ENCODE measurements at places on chromosomes 5 and 9. TPM values are rescaled to one million over a fixed set of nuclear protein-coding genes. Genes with fewer than 3 reads are reported as not detected.

Gene GABRA6
- total RNA-seq, result not detected

- DNase-seq, result no peak
Observed at GRCh38 chr5:68352166-68352565, 136.6 kb downstream of the PIK3R1 start.

- DNase-seq, result no peak
Observed at GRCh38 chr9:110298043-110298605, 39.5 kb downstream of the TXNDC8 start.

DNA sequence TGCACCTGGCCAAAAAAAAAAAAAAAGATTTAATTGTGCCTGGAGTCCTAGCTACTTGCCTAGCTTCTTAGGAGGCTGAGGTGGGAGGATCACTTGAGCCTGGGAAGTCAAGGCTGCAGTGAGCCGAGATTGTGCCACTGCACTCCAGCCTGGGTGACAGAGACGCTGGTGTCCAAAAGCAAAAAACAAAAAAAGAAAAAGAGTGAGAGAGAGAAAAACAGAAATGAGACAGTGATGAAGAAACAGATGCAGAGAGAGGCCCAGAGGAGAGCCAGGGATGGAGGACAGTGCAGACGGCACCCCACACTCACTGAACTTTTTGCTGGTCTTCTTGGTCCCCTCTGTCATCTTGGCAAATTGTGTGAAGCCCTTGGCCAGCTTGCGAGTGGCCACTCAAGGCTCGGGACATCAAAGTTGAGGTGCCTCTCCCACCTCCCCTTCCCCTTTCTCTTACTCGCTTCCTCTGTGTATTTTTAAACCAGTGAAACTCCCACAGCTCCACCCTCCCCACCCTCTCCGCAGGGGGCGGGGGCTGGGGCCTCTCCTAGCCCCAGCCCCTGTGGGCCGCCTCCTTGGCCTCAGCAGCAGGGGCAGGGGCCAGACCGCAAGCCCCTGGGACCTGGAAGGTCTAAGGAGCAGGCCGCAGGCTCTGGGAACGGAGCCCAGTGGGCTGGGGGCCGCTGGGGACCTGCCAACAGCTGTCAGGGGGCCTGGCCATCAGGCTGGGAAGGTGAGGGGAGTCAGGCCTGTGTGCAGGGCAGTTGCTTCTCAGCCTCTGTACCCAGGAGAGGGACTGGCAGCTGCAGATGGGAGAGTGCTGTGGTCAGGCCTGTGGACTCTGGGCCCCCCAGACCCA is at the start of gene SH2D3C:
Gene SH2D3C, minus strand, starts transcription at position 387 of the 856 bp plus-strand sequence. Its CDS starts 39 bp downstream, at position 348.
- DNase-seq, result no peak

Gene TMC1
- 0.18 TPM for total RNA-seq

DNA sequence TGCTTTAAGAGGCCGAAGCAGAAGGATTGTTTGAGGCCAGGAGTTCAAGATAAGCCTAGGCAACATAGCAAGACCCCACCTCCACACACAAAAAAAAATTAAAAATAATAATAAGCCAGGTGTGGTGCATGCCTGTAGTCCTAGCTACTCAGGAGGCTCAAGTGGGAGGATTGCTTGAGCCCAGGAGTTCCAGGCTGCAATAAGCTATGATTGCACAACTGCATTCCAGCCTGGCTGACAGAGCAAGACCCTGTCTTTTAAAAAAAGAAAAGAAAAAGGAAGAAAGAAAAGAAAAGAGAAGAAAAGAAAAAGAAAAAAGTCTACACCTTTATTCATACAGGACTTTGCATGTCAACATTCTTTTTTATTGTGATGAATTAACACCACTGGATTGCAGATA is 2125.8 kb downstream of the MAT2B start:
- DNase-seq, result no peak

Gene ENTPD2
- 1.7 TPM for total RNA-seq

GRCh38 chr9:98071737-98072136 is 15.2 kb downstream of the NANS start:
- DNase-seq, result no peak

Gene HSD17B4
- 664 TPM for total RNA-seq

DNA sequence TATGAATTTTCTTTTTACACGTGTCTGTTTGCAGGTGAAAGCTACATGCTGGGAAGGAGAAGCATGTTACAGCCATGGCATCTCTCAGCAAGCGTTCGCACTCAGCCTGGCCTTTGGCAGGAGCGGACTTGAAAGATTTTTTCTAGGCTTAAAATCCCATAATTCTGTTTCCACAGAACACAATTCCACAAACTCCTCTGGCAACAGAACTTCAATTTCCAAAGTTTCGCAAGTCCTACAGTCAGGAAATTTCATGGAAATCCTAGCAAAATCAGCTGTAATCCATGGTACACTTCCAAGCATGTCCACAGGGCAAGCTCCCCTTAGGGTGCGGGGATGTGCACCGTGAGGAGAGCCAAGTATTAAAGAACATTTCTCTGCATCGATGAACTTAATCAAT is 35.9 kb downstream of the SUB1 start:
- no peak for DNase-seq

All from left lobe of liver (tissue), 2 donors.